ENCODE measurements at places on chromosomes 11 and 22.

DNA sequence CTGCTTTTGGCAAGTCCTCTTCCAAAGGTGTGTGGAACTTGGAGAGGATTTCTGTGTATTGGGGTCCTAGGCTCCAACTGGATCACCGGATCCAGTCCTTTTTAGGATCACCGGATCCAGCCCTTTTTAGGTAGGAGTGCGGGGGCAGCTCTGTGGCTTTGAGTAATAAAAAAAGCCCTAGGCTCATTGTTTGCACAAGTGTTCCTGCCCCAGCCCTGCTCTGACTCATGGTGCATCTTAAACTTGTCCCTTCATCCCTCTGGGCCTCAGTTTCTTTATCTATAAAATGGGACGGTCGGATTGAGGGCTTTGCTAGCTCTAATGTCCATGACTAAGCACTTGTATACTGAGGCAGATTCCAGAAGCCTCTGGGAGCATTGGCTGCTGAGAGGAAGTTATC, 22.7 kb upstream of the CD44 start:
- DNase-seq, result no peak

- DNase-seq, result no peak
Observed at GRCh38 chr22:30970356-30970746, 1.3 kb downstream of the TUG1 start.

DNA sequence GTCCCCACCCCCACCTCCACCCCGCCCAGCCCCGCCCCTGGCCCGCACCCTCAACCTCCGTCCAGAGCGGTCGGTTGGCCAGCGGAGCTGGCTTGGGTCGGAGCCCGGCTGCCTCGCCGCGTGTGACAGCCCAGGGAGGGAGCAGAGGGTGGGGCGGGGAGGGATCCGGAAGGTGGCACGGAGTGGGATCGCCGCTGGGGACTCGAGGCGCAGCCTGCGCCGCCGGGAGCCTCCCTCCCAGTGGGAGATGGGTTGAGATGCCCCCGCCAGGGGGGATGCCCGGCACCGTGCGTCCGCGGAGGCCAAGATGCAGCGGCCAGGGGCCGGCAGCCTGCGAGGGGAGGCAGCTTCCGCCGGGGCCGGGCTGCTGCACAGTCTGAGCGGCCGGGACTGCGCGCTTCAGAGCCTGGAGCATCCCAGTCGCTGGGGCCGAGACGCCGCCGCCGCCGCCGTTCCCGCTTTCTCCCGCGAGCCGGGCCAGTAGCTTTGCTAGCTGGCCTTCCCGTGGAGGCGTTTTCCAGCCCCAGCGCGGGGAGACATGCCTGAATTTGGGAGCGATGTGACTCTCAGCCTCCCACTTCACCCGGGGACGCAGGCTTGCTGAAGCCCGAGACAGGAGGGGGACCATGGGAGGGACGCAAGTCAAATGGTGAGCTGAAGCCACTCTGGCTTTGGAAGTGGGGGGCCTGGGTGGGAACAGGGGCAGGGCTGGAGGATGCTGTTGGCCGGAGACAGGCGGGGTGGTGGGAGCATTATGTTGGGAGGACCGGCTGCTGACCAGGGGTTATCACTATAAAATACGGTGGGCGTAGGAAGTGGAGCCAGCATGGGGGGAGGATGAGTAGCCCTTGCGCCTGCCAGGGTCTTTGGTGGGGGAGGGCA, 40.2 kb downstream of the DIXDC1 start:
- DNase-seq, result peak; percentile 82

GRCh38 chr11:75583718-75584658, 21.9 kb downstream of the SERPINH1 start:
- peak; percentile 73 for DNase-seq

DNA sequence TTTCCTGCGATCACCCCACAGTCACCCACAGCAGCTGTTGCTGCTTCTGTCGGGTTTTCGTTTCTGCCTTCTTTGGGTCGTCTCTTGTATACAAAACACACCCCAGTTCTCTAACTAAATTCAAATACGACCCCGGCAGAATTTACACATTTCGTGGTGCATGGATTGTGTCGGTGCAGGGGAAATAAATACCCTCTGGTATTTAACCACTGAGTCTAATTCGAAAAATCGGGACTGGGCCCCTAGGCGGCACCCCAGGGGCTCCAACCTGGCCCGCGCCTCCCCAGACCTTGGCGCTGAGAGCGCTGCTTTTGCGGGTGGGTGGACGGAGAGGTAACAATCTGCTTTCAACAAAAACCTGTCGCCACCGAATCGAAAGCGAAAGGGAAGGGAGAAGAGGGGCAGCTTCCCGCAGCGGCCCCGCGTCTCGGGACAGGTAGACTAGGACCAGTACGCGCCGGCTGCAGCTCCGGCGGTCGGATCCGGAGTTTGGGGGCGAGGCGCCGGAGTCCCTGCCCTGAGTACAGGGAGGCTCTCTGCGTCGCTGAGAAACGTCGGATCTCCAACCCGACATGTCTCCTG, 4.4 kb downstream of the ALX4 start:
- no peak for DNase-seq
